H1 (cell line): ENCODE measurements at places on chromosomes 3 and 15. TPM values are rescaled to one million over a fixed set of nuclear protein-coding genes. Genes with fewer than 3 reads are reported as not detected.

HRG gene
- 0.15 TPM in 1 of 2 replicates, not detected in the other for total RNA-seq

PRR20G gene
- total RNA-seq: not detected in 2 replicates

CCRL2 gene
- not detected in 2 replicates for total RNA-seq

PEX5L gene
- total RNA-seq: 4.2 and 4.9 TPM in 2 replicates

PLSCR4 gene
- total RNA-seq: 1.5 and 2.9 TPM in 2 replicates

UBAP1L gene
- 1.3 and 1.7 TPM in 2 replicates for total RNA-seq

LMAN1L gene
- total RNA-seq: not detected in 2 replicates

BFSP2 gene
- not detected in 2 replicates for total RNA-seq

DNA sequence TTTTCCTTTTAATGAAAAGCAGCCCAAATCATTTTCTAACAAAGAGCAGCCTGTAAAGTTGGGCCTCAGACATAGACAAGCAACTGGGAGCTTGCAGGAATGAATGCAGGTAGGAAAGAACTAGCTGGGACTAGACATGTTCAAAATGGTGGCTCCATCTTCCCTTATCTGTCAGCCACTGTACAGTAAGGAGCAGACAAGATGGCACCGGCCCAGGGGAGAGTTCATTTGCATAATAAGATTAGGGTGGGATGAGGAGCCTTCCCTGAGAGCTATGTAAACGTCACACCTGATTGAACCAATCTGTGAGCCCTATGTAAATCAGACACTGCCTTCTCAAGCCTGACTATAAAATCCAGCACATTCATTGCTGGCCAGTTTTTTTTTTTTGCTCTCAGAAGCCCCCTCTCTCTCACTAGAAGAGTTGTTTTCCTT, 59.7 kb upstream of the GK5 start:
- no peak for DNase-seq
- no peak overlapping the region for H3K4me3 ChIP-seq
- H3K36me3 ChIP-seq: no peaks in the 10 kb centered on the region
- H3K27ac ChIP-seq: no peak overlapping the region

GRCh38 chr3:108998436-108998835, 44.8 kb upstream of the GUCA1C start:
- no peaks in the 10 kb centered on the region for H3K27me3 ChIP-seq
- no peak overlapping the region for H3K4me3 ChIP-seq
- no peak for DNase-seq
- H3K27ac ChIP-seq: no peak overlapping the region

- no peaks in the 10 kb centered on the region for H3K36me3 ChIP-seq
- no peak overlapping the region for H3K4me3 ChIP-seq
These were observed 21.8 kb downstream of the RARB start for GRCh38 chr3:25449857-25450256.

DNA sequence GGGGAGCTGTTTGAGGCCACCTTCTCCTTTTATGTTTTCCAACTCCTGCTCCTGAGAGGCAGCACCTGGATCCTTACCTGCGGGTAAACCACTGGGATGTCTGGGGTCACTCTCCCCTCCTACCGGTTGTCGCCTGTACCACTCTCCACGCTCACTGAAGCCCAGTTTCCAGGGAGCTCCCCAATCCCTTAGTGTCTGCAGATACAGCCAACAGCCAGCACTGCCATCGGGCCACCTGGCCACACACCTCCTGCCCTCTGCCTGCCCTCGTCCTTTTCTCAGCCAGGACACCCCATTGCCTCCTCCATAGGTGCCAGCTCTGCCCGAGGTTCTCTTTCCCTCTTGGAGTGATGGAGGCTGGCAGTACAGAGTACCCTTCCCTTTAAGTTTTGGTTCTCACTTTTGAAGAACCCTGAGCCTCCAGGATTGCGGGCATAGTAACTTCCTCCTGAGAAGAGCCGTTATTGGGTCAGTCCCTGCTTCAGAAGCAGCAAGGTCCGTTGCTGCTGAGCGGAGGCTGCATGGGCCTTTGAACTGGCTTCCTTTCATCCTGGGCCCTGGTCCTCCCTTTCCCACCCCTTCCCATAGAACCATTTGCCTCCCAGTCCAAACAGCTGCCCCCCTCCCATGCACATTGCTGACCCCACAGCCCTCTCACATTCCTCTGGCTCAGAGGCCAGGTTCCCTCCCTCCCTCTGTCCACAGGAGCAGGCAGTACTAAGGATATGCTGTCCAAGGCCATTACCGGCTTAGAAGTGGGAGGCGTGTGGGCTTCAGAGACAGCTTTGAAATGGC, 30.9 kb downstream of the ARNT2 start:
- no peak overlapping the region for H3K4me3 ChIP-seq
- no peaks in the 10 kb centered on the region for H3K36me3 ChIP-seq
- peaks cover 2% of the 10 kb centered on the region for H3K4me1 ChIP-seq
- H3K27me3 ChIP-seq: no peaks in the 10 kb centered on the region
